ENCODE measurements at places on chromosomes 16 and 17.

- DNase-seq: no peak
These were observed 477 bp upstream of the CLDN9 start for GRCh38 chr16:3012246-3012645.

DNA sequence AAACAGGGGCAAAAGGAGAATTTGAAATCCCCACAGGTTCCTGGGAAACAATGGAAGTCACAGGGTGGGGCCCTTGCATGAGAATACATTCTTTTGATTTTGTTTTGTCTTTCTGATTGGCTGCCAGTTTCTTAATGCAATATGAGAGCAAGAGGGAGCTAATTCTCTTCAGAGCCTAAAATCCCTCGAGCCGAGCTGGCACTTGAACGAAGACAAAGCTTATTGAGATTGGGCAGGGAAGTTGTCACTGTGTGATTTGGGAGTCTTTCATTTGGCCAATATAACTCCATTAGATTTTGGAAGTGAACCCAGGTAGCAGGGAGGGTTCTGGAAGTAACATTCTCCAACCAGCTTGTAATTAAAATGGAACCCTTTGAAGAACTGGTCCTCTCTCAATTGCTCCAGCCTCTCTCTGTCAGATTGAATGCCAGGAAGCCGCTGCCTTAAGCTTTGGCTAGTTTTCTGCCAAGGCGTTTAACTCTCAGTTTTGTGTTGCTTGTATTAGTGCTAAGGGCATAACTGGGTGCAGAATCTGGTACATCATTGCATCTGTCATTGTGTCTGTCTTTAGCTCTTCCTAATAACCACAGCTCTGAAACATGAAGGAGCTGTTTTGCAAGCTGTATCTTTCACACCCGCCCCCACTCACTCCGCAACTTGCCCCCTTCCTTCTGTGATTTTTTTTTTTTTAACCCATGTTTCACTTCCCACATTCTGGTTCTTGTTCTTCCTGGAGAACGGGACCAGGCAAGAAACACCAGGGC lies 272.0 kb downstream of the MAF start:
- DNase-seq: no peak

DNA sequence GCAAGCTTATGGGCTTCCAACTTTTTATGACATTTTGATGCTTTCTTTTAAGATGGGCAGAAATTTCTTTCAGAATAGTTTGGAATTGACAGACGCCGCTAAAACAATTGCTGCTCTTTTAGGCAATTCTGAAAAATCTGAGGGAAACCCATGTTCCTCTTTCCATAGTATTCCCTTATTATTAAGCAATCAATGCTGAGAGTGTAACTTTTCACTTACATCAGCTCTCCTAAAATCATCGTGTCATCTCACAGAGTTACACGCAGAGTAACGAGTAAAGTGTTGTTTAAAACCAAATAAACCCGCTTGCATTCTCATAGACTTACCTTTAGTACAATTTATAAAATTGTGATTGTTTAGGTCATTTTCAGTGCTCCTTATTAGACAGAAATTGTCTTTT lies 150.6 kb downstream of the MAF start:
- DNase-seq: no peak

DNA sequence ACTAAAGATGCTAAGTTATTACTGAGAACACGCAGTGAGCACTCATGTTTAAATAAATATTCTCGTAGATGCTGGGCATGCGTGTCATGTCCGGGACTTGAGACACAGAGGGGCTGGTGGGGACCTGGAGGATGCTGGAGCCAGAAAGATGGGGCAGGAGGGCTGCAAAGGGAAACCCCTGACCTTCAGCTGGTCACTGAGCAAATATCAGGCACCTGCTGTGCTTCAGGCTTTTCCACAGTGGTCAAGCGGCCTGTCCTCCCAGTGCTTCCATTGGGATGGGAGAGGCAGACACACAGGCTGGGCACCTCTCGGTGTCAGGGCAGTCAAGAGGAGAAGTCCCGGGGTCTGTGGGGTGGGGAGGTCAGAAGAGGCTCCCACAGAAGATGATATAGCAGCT lies 211.4 kb downstream of the GSG1L start:
- DNase-seq: no peak

DNA sequence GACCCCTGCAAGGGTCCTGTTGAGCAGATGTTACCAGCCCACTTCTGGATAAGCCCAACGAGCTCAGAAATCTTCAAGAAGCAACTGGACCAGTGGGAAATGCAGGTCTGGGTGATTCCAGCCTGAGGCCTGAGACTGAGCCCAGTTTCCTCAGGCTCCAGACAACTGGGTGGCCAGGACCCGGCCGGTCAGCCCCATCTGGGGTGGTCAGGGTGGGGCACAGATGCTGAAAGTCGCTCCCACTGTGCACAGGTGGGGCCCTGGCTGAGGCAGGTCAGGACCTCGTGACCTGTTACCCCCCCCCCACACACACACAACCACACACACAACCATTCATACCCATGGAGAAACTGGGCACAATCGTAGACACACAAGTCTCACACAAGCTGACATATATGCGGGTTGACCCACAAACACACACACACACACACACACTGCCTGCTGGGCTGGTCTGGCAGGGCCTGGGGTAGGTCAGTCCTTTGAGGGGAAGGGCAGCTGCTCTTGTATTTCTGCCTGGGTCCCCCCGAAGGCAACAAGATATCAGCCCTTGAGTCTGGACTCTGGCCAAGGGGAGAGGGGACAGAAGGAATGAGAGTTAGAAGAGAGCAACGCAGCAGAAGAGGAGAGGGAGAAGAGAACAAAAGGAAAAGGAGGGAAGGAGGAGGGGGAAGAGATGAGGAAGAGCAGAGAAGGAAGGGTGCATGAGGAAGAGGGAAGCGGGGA lies 99.0 kb upstream of the CDH5 start:
- no peak for DNase-seq

All from CD4-positive, alpha-beta T cell treated with Interleukin-10 for 1 hour (primary cell).